Kidney glomerular epithelial cell (primary cell): ENCODE measurements at places on chromosomes 4 and X.

GRCh38 chr4:57089549-57089948, 20.6 kb downstream of the IGFBP7 start:
- no peak for DNase-seq

DNA sequence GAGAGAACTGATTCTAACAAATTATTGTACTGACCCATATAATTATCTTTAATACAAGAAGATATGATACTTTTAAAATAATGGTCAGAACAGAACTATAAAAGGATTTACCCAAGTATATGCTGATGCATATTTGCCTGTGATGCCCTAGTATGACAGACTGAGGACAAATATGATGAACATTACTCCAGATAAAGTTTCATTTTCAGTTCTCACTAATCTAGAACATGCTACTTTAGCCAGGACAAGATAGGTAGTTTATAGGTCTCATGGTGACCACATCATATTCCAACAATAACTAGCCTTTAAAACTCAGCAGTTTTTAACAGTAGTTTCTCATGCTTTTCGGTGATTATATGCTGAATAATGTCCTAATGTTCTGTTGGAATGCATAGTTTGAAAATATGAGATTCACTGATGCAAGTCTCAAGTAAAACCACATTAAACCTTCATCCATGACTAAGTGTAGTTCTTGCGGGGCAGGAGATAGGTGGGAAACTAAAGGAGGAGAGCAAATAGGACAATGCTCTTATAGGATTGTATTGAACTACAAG, 295.2 kb upstream of the AGA start:
- peak; percentile 68 for DNase-seq

DNA sequence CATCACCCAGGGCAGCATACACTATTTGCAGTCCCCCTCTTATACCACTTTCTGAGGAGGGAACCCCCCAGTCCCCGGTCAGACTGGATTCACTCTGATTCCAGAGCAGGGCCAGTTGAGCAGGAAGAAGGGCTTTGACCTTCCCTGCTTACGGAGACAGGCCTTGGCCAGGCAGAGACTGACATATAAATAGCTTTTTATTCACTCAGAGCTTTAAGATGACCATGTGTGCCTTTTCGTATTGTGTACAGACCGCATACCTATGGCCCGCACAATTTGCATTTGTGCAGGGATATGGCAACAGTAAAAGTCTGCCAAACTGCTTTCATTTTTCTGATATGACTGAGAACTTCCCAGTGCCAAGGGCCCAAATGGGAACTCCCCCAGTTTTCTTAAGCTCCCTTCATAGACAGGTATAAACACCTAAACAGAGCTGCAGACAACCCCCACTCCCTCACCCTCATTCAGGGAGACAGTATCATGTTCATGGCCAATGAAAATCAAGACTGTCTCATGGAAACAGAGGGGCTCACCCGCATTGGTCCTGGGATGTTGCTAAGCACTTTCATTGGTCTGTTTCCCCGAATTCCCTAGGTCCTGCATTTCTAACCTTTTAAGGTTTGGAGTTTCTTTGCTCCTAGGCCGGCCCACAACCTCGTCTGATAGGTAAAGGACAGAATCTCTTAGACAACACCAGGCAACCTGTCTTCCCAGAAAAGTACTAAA, 86.0 kb downstream of the RTL5 start:
- peak; percentile 13 for DNase-seq

GRCh38 chr4:101556842-101557241, 209.5 kb upstream of the PPP3CA start:
- no peak for DNase-seq

GRCh38 chr4:8229331-8229975, 30.4 kb downstream of the SH3TC1 start:
- DNase-seq, result no peak

DNA sequence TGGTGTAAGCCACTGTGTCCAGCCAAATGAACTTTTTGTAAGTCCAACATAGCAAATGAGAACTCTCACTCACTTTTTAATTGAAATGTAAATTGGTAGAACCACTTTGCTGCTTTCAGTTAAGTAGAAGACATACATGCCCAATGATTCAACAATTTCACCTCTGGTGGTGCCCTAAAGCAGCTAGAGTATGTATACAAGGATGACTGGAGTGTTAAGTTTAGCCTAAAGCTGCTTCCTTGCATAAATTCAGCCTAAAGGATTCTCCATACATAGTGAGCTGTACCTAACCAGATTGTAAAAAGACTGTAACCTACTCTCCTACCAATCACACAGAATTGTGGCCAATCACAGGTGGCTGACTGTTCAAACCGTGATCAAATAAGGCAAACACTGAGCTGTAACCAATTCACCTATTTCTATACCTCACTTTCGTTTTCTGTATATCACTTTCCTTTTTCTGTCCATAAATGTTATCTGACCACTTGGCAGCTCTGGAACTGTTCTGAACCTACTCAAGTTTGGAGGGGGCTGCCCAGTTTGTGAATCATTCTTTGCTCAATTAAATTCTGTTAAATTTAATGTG, 39.9 kb downstream of the PDS5A start:
- DNase-seq, result no peak

GRCh38 chr4:187208651-187209050, 485.0 kb upstream of the FAT1 start:
- DNase-seq, result no peak

DNA sequence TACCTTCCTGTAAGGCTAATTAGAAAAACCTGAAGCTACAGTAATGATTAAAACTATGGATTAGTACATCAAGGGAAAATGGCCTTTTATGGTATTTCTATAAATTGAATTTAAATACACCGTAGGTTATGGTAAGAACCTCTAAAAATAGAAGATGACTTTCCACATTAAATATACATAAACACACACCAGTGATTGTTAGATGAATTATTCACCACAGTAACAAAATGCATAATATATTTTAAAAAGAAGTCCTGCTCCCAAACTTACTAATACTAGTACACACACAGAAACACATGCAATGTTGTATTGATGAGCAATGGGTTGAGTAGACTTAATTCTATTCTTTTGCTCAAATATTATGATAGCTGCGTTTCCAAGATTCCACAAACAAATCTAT, 277.9 kb upstream of the ANKRD50 start:
- no peak for DNase-seq

- no peak for DNase-seq
Observed at GRCh38 chr4:87005690-87006425, 71.0 kb downstream of the AFF1 start.

GRCh38 chr4:3477750-3478430, 14.8 kb downstream of the DOK7 start:
- DNase-seq, result no peak

GRCh38 chr4:44725166-44725565, 1.2 kb downstream of the GNPDA2 start:
- DNase-seq, result no peak

- no peak for DNase-seq
Observed at GRCh38 chr4:84948056-84948455, 18.4 kb downstream of the WDFY3 start.

DNA sequence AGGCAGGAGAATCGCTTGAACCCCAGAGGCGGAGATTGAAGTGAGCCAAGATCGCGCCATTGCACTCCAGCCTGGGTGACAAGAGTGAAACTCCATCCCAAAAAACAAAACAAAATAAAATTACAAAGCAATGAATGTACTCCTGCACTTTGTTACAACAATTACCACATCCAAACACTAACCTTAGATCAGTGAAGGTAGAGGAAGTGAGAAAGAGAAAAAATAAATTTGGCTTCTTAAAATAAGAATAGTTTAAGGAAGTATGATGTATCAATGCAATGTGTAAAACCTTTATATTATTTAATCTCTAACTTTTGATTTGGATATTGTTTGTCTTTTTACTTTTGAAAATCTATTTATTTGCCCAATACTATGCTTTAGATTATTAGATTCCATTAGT, 21.7 kb upstream of the CSN1S1 start:
- no peak for DNase-seq

- DNase-seq, result peak; percentile 0
Observed at GRCh38 chrX:134013092-134013497, 27.7 kb upstream of the GPC3 start.

DNA sequence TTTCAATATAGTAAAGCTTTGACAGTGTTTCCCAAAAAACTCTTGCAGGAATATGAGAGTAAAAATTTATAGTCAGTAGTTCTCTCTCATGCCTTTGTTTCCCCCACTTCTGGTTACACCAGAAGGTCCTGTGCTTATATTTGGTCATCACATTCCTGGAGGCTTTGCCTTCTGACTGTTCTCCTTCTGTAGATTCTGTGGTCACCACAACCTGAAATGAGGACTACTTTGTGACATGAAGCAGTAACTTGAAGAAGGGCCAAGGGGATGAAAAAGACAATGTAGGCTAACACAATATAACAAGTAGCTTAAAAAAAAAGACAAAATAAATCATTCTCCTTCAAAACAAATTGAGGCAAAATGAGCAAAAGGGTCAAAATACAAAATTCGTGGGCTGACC, 366.2 kb upstream of the NR3C2 start:
- DNase-seq, result no peak

DNA sequence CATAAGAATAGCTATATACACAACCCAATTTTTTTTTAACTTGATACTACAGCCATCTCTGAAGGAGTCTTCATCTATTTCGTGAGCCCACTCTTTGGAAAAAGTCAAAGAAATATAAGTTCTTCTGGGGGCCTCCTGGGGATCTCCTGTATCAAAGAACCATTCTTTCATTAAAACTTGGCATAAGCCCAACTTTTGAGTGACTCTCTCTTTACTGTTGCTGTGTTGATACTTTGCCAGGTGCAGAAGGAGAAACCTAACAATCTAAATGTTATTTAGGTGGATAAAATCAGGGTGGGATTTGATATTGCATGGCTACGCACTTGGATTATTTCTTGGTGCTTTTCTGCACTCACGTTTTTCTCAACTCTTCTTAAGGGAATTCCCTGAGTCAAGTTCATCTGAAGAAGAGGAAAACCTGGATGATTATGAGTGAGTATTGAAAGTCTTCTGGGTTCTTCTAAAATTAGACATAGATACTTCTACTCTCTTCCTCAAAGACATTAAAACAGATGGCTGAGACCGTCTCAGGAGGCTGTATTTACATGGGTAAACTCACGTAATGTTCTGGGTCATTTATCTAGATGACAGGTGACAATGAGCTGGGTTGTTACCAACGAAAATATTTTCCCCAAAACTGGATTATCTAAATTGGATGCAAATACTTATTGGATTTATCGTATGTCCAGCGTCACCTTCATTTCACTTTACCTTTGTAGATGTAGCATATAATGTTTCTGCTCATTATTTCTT, 25.2 kb downstream of the BMX start:
- DNase-seq, result no peak

GRCh38 chr4:85656759-85657505, 182.0 kb downstream of the ARHGAP24 start:
- no peak for DNase-seq

- DNase-seq, result no peak
Observed at GRCh38 chrX:42073448-42073847, 150.1 kb upstream of the CASK start.

- no peak for DNase-seq
Observed at GRCh38 chr4:165299399-165300060, 27.9 kb upstream of the MSMO1 start.

- DNase-seq, result no peak
Observed at GRCh38 chr4:148292686-148293085, 149.5 kb downstream of the NR3C2 start.

DNA sequence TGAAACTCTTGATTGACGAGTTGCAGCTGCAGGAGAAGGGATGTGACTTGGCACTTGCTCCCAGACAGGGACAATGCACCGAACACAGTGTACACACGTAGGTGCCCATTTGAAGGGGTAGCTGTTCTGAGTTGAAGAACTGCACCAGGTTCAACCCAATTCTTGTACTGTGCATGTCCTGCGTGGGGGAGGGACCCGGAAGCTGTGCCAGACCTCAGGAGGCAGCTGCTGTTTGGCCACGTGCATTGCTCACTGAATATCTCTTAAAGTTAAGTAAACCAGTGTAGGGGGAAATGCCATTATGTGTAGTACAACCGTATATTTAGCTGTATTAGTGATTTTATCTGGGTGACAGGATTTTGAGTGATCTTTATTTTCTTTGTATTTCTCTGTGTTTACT, 12.0 kb upstream of the RBBP7 start:
- no peak for DNase-seq

DNA sequence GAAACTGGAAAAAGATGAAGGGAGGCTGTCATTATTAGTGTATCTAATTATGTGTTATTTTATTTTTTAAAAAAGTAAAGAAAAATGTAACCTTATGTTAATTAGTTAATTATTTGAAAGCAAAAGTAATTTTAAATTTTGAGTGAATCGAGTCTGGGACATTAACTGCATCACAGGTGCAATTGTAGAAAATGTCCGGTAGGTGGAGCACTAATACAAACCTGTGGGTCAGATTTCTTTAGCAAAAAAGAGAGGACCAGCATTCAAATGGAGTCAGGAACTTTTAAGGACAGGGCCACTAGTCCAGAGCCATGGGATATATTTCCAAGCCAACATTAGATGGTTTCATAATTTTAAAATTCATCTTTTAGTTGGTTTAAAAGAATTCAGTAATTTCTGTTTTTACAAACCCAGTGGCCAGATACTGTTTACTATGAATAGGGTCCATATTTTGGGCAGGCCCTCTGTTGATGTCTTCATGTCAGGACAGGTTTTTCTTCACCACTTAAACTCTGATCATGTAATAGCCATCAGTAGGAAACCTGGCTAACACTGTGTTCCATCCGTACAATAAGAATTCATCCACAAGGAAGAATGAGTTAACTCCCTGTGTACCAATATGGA, 27.2 kb downstream of the BST1 start:
- peak; percentile 67 for DNase-seq

DNA sequence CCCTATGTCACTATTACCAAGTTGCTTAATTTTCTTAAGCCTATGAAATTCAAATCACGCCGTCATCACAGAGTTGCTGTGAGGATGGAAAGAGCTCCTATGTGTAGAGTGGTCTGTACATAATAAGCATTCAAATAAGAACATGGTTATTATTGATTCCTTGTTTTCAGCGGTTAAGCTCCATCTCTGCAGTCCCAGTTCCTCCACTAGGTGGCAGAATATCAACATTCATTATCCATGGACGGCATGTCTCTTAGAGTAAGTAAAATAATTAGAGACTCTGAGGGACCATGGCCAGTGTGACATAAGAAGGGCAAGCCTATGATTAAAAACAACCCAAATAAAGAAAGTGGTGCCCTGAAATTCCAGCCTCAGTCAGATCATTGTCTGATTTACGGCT, 132.5 kb upstream of the NHS start:
- DNase-seq, result peak; percentile 25

GRCh38 chr4:186485561-186486062, 69.8 kb downstream of the MTNR1A start:
- DNase-seq, result no peak

DNA sequence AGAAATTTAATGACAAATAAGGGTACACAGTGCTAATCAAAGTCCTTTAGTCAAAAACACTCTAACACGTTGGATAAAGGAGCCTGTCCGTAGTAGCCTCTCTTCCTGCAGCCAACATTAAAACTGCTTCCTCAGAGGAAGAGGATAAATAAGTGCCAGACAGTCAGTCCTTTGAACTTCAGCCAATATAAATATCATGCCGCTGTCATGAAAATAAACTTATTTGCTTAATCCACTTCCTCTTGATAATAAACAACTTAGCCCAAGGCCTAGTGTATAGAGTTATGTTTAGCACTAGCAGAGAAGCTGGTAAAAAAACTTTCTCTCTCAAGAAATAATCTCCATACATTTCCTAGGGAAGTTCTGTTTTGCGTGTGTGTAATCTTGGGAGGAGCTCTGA, 196.7 kb downstream of the HS3ST1 start:
- DNase-seq, result no peak

- DNase-seq, result peak; percentile 12
Observed at GRCh38 chr4:142984871-142985585, 138.9 kb upstream of the INPP4B start.

- DNase-seq, result no peak
Observed at GRCh38 chr4:155742310-155743015, 16.4 kb upstream of the GUCY1B1 start.

- no peak for DNase-seq
Observed at GRCh38 chrX:97224148-97224547, 340.4 kb downstream of the RPA4 start.
